Activated CD4-positive, CD25-positive, alpha-beta regulatory T cell treated with anti-CD3 and anti-CD28 coated beads, Interleukin-2, amount 50 U/mL, for 16 hours (primary cell): ENCODE measurements at places on chromosomes 4 and X.

DNA sequence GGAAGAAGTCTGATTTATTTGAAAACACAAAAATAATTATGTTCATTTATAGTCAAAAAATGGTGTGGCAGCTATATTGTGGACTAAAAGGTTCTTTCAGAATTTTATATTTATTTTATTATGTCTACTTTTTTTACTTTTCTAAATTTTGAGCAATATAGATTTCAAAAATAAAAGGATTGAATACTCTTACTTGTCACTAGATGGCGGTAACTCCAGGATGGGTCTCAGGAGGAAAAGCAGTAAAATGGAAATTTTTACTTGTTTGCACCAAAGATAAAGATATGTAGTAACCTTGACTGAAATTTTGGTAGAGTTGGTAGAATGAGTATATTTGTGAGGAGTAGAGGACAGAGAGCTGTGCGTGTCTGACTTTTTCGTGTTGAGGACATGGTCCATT is 14.5 kb upstream of the DACH2 start:
- DNase-seq, result no peak

DNA sequence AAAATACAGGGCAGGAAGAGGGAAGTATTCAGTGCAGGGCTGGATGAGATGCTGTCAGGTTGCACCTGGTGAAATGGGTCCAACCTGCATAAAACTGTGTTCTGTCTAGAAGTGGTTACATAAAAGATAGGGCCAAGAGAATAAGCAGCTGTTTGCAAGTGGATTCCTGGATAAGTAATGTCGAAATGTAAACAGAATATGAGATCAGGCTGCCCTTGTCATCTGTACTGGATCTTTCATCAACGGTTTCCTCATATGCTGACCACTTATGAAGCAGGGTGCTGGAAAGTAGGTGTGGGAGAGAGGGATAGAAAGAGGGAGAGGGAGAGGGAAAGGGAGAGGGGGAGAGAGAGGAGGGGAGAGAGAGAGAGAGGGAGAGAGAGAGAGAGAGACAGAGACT is 349.8 kb upstream of the CPEB2 start:
- DNase-seq, result no peak

DNA sequence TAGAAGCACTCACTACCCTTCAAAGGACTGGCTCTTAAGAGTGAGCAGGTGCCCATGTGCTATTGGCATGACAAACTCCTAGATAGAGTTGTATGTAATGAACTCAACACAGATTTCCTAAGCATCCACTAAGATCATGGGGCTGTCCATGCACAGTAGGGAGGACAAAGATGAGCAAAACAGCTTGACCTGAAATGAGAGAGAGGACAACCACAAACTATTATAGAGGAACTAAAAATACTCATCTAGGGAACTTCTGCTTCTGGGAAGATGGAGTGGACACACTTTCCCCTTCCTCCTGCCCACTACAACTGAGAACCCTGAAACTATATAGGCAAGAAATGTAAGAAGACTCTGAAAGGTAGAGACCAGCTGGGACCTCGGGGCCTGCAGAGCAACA is 20.8 kb upstream of the TMEM128 start:
- no peak for DNase-seq

DNA sequence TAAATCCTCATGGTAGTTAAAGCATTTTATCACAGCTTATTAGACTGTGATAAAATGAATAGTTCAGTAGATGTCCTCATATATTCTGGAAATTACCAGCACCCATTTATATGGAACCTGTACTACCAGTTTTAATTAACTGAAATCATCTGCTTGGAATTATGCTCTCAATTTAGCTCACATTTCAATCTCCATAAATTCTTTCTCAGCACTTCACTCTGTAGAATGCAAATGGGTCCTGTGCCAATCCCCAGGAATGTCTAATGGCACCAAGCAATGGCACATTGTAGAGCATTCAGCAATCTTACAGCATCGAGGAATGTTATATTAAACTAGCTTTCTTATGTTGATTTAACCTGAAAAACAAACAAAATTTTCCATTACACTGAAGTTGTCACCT is 355.1 kb downstream of the PDHA2 start:
- DNase-seq, result no peak

DNA sequence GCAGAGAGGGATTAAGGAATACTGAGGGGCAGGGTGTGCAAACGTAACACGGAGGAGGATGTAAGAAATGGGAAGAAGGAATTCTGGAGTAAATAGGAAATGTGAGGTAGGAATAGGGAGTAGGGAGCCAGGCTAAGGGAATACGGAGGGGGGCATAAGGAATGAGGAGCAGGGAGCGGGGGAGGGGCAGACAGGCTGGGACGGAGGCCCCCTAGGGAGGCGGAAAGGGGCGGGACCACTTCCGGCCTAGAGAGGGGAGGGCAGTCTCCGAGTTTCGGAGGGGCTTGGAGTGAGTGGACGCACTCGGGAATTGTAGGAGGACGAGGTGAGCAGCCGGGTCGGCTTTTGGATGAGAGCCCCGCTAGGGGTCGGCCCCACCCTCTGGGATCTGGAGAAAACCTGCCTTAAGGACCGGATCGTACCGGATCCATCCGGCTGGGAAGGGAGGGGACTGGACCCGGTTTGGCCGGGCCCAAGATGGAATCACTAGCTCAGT is 612 bp downstream of the MAGED2 start:
- no peak for DNase-seq

DNA sequence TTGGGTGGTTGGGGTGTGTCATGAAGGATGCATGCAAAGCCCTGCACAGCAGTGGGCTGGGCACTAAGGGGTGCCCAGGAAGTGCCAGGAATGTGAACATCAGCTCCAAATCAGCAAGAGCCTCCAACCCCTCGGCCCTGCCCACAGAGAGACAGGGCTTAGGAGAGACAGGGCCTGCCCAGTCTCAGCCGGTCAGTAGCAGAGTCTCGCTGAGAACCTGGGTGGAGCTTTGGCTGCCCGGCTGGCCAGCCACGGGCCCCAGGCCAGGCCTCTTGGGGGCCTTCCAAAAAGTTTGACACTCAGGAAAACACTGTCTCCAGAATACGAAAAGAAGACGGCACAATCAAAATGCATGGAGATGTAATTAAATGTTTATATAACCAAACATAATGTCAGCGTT is 4.3 kb upstream of the MXD4 start:
- DNase-seq, result no peak

DNA sequence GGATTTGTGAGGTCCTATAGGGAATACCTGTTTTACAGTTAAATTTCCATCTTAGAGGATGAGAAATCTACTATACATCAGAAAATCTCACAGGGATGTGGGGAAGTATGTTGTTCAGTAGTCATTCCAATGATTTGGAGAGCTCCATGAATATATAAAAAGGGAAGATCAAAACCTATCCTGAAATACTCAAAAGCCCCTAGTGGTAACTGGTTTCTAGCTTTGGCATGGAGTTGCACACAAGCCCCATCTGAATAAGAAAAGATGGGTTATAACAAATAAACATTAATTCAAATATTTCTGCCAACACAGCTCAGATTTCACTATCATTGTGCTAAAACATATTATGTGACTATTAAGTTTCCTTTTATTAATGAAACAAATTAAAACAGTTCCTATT is 101.6 kb downstream of the FBXO8 start:
- no peak for DNase-seq

GRCh38 chrX:151896734-151897474 is 15.8 kb upstream of the MAGEA4 start:
- no peak for DNase-seq

DNA sequence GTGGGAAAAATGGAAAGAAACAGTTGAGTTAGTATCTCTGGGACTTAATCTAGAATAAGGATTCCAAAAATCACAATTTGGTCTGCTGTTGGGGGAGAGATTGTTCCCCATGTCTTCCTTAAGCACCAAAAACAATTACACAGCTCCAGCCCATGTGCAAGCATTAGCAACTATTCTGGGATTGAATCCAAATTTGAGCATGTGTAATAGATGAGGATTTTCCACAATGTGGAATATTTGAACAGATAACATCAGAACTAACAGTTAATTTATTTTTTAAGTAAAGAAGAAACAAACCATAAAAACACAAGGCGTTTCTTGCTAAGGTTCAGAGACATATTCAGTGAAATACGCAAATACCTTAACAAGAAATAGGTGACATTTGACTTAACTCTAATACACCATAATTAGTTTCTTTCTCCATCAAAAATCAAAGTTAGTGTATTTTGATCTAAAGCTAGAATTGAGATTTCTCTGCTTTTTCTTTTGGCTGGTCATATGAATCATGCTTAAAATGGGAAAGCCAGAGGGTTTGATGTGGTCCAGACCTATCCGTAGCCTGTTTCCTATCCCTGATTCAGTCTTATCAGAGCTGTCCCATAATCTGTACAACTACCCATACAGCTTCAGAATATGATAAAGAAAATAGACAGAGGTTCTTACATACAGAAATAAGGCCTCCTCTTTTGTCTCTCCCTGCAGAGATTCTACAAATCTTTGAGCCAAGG is 413.4 kb downstream of the PACRGL start:
- DNase-seq, result no peak

GRCh38 chrX:83508526-83509253 is 600 bp downstream of the POU3F4 start:
- no peak for DNase-seq

GRCh38 chr4:90357117-90357710 is 230.0 kb downstream of the CCSER1 start:
- no peak for DNase-seq

- no peak for DNase-seq
Measured at GRCh38 chr4:139734201-139734874, 68.7 kb downstream of the MGST2 start.

DNA sequence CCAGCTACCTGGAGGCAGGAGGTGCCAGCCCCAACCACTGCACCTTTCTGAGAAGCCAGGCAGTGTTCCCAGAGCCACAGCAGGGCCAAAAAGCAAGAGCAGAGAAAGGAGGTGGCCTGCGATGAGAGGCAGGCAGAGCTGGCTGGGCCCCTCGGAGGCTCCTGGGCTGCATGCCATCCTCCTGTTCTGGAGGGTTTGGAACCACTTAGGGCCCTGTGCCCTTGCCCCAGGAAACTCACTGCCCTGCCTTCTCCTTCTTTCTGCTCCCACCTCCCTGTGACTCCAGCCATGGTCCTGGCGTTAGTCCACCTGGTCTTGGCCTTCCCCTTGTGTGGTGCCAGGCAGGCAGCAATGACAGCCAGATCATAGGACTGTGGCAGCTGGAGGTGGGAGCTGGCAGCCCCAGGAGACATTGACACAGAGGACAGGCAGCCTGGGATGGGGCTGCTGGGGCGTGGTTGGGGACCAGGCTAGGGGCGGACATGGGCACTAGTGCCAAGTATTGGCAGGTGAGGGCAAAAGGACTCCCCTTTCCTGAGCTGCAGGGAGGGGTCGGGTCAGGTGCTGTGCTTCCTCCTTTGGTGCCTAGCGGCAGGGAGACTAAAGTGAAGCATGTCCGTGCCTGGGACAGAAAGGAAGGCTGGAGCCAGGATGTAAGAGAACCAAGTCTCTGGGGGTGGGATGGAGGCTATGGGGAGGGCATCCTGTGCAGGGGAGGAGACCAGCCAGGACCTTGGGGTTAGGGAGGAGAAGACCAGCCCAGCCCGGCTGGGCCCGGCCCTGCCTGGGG is 1.4 kb downstream of the APLN start:
- DNase-seq, result no peak

GRCh38 chr4:176380352-176381157 is 60.8 kb downstream of the SPCS3 start:
- DNase-seq, result no peak

DNA sequence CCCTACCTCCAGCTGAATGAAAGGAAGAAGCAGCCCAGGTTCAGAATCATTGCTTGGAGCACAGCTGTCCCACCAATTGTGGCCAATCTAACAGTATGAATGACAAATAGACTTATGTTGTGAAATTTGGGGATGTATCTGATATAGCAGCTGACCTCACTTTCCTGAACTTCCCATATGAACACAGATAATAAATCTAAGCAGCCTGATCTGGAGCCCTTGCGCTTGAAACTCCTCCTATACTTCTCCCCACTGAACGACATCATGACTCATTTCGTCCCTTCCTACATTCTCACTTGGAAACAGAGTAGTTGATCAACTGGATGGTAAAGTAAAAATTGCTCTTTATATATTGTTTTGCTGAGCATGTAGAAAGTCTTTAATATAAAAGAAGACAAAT is 24.2 kb upstream of the AMELX start:
- DNase-seq, result no peak

- DNase-seq, result no peak
Measured at GRCh38 chrX:124518885-124519284, 172.5 kb downstream of the SH2D1A start.

DNA sequence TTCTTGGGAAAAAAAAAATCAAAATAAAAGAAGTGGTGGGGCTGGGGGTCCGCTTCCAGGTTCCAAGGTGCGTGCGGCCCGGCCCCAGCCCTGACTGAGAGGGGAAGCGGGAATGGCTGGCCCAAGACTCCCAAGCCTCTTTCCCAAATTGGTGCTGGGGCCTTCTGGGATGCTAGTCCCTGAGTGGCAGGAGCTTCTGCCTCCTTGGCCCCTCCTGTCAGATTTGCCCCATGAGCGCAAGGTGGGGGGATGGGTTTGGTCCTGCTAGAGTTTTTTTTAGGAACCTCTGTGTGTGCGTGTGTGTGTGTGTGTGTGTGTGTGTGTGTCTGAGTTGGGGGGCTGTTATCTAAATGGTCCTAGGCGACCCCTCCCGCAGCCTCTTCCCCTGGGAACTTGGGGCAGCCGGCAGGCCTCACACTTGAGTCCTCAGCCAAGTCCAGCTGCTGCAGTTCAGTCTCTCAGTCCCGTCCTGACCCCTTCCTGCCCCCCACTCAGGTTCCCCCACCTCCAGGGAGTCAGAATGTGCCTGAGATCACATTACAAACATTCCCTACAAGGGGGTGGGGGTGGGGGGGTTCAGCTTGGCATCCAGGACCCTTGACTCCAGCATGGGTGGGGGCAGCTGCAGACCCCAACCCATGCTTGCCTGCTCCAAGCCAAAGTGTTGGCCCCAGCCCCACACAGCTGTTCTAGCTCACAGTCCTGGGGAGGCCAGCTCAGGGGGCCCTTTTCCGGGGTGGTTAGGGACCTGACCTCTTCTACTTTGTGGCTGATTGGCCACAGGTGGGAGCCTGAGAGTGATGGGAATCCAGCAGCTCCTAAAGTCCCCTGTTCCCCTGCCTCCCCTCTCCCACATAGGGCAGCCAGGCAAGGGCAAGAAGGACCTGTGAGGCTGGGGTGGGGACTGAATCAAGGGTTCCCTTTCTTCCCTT is 4.0 kb downstream of the EFNB1 start:
- DNase-seq, result no peak

DNA sequence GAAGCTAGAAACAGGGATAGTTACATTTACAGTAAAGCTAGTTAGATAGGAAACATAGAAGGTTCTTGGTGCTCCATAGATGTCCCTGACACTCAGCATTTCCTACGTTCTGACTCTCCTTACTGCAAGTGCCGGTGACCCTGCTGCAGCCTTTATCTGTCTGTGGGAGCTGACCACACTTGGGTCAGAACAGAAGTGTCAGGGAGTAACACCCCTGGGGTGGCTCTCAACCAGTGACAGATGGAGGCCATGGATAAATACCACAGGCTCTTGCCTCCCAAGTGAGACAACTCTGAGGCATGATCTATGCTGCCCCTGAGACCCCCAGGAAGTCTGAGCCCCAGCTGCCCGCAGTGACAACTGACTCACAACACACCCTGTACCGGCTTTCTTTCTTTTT is 69.8 kb downstream of the ANXA3 start:
- DNase-seq, result no peak
